ENCODE measurements at places on chromosomes 4 and X. TPM values are rescaled to one million over a fixed set of nuclear protein-coding genes. Genes with fewer than 3 reads are reported as not detected.

DNA sequence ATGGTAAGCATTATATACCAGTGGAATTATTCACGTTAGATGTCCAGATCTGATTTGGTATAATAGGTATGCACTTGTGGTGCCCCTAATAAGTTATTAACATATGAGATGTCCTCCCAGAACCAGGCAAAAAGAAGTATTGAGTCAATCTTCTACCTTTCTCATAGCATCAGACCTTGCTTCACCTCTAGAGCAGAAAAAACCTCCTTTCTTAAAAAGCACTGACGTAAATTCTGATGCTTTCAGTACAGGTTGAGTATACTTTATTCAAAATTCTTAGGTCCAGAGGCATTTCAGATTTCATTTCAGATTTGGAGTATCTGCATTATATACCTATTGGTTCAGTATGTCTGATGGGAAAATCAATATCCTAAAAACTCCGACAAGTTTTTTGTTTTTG lies 22.4 kb downstream of the LEF1 start:
- no peak for DNase-seq

GRCh38 chr4:592825-593520 lies 16.9 kb upstream of the TMEM271 start:
- no peak for DNase-seq

DNA sequence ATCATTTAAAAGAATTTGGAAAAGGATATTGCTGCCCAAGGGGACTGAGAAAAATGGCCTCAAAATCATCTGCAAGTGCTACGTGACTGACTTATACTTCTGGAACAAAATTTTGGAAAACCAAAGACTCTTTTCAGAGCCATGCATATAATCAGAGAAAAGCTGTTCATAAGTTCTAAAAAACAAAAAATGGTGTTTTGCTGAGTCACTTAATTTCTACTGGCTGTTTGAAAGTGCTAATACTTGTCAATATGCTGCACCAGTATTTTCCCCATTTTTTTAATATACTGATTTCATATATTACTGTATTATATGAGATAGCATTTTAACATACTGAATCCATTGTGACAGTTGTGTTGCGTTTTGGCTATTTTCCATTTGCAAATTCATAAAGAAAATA lies 61.5 kb upstream of the ZMAT1 start:
- DNase-seq, result no peak

Gene CTAG1A
- total RNA-seq, result not detected

- DNase-seq, result no peak
Observed at GRCh38 chr4:108051343-108051742, 61.7 kb downstream of the HADH start.

Gene AP1S2
- total RNA-seq, result 29.5 TPM

Gene LPAR4
- 0.08 TPM for total RNA-seq

Gene PRICKLE3
- total RNA-seq, result 19.0 TPM

Measured in activated CD4-positive, alpha-beta memory T cell treated with anti-CD3 and anti-CD28 coated beads, Interleukin-2, amount 10 ng/mL, durations not matched to agents 7 days and 5 days (primary cell).